CD8-positive, alpha-beta memory T cell (primary cell): ENCODE measurements at places on chromosomes 1 and 21. TPM values are rescaled to one million over a fixed set of nuclear protein-coding genes. Genes with fewer than 3 reads are reported as not detected.

DNA sequence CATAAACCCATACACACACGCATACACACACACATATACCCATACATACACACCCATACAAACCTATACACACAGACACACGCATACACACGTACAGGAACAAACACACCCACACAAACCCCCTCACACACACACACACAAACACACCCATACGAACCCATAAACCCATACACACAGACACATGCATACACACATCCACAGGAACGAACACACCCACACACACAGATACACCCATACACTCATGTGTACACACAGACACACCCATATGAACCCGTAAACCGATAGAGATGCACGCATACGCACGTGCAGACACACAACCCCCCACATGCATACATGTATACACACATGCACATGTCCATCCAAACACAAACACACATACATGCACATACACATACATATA is 9.5 kb downstream of the WNT9A start:
- no peak overlapping the region for H3K27ac ChIP-seq
- no peaks in the 10 kb centered on the region for H3K27me3 ChIP-seq
- no peaks in the 10 kb centered on the region for H3K36me3 ChIP-seq
- no peak overlapping the region for H3K4me3 ChIP-seq
- H3K4me1 ChIP-seq = no peaks in the 10 kb centered on the region
- peak; percentile 11 for DNase-seq

GRCh38 chr1:154837672-154838171 is 32.4 kb downstream of the KCNN3 start:
- no peak overlapping the region for H3K4me3 ChIP-seq
- DNase-seq = no peak
- no peaks in the 10 kb centered on the region for H3K36me3 ChIP-seq
- no peak overlapping the region for H3K27ac ChIP-seq
- no peaks in the 10 kb centered on the region for H3K4me1 ChIP-seq

The CDC42 gene
- total RNA-seq = 317 TPM

GRCh38 chr1:108208724-108209446 is 8.7 kb upstream of the SLC25A24 start:
- H3K4me3 ChIP-seq = no peak overlapping the region
- H3K36me3 ChIP-seq = no peaks in the 10 kb centered on the region
- no peak overlapping the region for H3K27ac ChIP-seq
- no peaks in the 10 kb centered on the region for H3K4me1 ChIP-seq

The FCGR1A gene
- not detected for total RNA-seq

GRCh38 chr1:79431340-79431739 is 424.8 kb upstream of the ADGRL4 start:
- no peaks in the 10 kb centered on the region for H3K27me3 ChIP-seq
- no peaks in the 10 kb centered on the region for H3K36me3 ChIP-seq
- DNase-seq = no peak
- no peaks in the 10 kb centered on the region for H3K4me1 ChIP-seq
- H3K27ac ChIP-seq = no peak overlapping the region

- DNase-seq = no peak
- no peak overlapping the region for H3K27ac ChIP-seq
- H3K36me3 ChIP-seq = no peaks in the 10 kb centered on the region
- H3K27me3 ChIP-seq = no peaks in the 10 kb centered on the region
- H3K4me1 ChIP-seq = no peaks in the 10 kb centered on the region
Observed at GRCh38 chr1:172960454-172961208, 90.1 kb downstream of the TNFSF18 start.

DNA sequence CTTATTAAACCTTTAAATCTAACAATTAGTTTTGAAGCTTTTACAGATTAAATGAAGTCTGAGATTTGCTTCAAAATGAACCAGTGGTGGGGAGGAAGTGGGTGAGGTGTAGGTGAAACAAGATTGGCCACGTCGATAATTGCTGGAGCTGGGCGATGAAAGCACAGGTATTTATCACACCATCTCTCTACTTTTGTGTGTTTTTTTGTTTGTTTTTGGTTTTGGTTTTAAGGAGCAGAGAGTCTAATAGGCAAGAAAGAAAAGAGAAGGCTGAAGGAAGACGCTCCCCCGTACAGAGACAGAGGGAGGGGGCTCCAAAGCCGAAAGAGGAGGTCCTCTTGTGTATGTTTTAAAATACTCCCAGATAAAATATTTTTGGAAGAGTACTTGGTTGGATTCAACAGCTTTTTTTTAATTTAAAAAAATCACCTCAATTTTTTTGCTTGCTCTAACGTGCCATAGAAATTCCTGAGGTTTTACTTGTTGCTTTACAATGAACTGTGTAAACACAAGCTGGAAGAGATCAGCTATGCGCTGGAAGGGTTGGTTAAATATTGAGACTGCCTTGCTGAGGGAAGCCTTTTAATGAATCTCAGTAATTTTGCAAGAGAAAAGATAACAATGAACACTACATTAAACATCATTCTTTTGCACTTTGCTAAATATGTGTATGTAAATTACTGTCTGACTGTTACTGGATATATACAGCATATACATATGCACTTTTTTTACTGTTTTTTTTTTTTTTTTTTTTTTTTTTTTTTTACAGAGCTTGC is 6.7 kb upstream of the LGALS8 start:
- peak overlapping the region; percentile 24 for H3K4me3 ChIP-seq
- H3K4me1 ChIP-seq = peaks cover 7% of the 10 kb centered on the region
- no peaks in the 10 kb centered on the region for H3K36me3 ChIP-seq
- no peak overlapping the region for H3K27ac ChIP-seq
- H3K27me3 ChIP-seq = no peaks in the 10 kb centered on the region

DNA sequence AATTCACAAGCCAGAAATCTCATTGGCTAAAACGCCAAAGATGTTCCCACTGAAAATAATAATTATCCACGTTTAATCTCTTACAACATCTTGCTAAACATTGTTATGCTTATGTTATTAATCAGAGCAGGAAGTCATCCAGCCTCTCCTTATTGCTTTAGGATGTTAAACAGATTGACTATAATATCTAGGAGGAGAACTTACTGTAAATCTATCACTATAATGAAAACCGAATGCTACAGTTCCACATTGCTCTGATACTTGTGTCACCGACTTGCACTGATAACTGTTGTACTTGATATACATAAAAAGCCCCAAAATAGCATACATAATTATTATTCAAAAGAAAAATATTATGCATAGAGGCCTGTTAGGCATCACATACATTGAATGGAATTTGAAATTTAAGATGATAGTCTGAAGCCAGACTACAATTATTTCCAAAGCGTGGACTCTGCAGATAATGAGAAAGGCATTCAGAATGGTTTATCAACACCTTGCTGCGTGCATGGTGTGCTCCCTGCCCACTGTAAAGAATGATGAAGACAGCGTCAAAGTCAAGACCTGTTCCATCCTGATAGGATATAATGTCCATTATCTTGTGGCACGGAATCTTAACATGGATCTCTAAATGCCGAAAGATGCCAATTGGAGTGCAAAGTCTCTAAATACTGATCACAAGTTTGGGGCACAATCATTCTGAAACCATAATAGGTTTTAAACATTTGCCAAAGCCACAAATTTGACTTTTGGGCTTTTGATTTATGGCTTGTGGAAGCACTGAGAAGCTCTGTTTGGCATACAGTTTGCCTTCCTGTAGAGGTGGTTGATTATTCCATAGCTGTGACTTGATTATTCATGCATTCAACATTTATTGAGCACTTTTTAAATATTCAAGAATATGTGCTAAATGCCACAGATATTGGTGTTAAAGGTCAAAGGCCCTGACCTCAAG is 71.3 kb downstream of the CRB1 start:
- H3K27me3 ChIP-seq = no peaks in the 10 kb centered on the region
- no peak for DNase-seq
- H3K4me3 ChIP-seq = no peak overlapping the region
- H3K36me3 ChIP-seq = no peaks in the 10 kb centered on the region
- no peaks in the 10 kb centered on the region for H3K4me1 ChIP-seq
- no peak overlapping the region for H3K27ac ChIP-seq

The ANKRD35 gene
- total RNA-seq = 1.0 TPM

- DNase-seq = no peak
- H3K36me3 ChIP-seq = no peaks in the 10 kb centered on the region
- no peak overlapping the region for H3K4me3 ChIP-seq
- H3K27me3 ChIP-seq = no peaks in the 10 kb centered on the region
Observed at GRCh38 chr1:117633936-117634335, 28.1 kb downstream of the TENT5C start.

The RGSL1 gene
- total RNA-seq = not detected

DNA sequence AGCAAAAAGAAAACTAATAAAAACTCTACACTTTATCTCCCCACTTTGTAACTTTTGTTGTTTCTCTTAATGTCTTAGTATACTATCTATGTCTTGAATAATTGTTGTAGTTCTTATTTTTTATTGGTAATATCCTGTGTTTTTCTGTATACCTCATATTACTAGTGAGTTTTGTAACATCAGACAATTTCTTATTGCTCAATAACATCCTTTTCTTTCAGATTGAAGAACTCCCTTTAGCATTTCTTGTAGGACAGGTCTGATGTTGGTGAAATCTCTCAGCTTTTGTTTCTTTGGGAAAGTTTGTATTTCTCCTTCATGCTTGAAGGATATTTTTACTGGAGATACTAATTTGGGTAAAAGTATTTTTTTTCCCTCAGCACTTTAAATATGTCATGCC is 79.8 kb upstream of the LRRC8B start:
- no peak overlapping the region for H3K4me3 ChIP-seq
- no peak for DNase-seq
- no peaks in the 10 kb centered on the region for H3K27me3 ChIP-seq
- no peak overlapping the region for H3K27ac ChIP-seq
- no peaks in the 10 kb centered on the region for H3K4me1 ChIP-seq

The PTGS2 gene
- total RNA-seq = 3.7 TPM

The SPRR2A gene
- total RNA-seq = not detected

DNA sequence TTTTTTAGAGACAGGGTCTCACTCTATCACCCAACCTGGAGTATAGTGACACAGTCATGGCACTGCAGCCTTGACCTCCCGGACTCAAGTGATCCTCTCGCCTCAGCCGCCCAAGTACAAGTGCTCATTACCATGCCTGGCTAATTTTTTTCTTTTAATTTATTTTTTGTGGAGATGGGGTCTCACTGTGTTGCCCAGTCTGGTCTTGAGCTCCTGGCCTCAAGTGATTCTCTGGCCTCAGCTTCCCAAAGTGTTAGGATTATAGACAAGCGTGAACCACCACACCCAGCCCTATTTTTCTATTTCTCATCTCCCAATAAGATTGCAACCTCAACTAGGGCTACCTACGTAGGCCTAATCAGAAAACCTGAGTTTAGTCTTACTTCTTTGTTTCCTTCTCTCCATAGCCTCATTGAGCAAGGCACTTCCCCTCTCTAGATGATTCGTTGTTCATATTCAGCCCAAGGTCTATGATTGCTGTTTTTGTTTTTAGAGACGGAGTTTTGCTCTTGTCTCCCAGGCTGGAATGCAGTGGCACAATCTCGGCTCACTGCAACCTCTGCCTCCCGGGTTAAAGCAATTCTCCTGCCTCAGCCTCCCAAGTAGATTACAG is 1.1 kb upstream of the KPNA6 start:
- H3K4me3 ChIP-seq = no peak overlapping the region
- H3K27me3 ChIP-seq = no peaks in the 10 kb centered on the region
- no peaks in the 10 kb centered on the region for H3K36me3 ChIP-seq

DNA sequence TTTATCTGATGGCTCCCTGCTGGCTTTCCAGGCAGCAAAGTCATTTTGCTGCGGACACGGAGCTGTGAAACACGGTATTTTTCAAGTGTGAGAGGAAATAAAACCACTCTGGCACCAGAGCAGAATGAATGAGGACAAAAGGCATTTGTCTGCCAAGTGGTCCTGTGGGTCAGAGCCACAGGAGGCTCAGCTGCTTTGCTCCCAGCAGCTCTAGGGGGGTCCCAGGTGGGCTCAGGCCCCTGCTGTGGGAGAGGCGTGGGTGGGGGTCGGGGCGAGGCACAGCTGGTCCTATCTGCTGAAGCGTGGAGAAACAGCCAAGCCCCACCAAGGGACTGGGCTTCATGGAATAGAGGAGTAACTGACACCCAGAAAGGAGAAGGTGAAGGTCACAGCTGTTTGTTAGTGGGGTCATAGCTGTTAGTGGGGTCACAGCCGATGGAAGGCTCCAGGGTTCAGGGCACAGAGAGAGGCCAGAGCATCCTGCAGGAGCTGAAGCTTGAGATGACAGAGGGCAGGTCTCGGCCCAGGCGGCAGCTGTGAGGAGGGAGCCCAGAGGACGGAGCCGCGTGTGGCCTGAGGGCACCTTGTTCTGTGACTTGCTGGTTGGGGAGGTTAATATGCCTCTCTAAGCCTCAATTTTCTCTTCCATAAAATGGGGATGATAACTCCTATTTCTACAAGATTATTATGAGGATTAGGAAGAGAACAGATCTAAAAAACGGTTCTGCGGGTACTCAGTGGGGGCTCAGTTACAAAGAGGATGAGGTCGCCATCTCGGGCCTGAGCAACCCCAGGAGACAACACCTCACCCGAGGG is 7.1 kb downstream of the KIF17 start:
- no peaks in the 10 kb centered on the region for H3K36me3 ChIP-seq
- no peaks in the 10 kb centered on the region for H3K4me1 ChIP-seq
- H3K27me3 ChIP-seq = no peaks in the 10 kb centered on the region
- H3K4me3 ChIP-seq = no peak overlapping the region
- no peak for DNase-seq

GRCh38 chr1:65063025-65063424 is 85.0 kb upstream of the AK4 start:
- DNase-seq = no peak
- H3K4me3 ChIP-seq = no peak overlapping the region
- no peaks in the 10 kb centered on the region for H3K27me3 ChIP-seq
- peaks cover 37% of the 10 kb centered on the region for H3K4me1 ChIP-seq

DNA sequence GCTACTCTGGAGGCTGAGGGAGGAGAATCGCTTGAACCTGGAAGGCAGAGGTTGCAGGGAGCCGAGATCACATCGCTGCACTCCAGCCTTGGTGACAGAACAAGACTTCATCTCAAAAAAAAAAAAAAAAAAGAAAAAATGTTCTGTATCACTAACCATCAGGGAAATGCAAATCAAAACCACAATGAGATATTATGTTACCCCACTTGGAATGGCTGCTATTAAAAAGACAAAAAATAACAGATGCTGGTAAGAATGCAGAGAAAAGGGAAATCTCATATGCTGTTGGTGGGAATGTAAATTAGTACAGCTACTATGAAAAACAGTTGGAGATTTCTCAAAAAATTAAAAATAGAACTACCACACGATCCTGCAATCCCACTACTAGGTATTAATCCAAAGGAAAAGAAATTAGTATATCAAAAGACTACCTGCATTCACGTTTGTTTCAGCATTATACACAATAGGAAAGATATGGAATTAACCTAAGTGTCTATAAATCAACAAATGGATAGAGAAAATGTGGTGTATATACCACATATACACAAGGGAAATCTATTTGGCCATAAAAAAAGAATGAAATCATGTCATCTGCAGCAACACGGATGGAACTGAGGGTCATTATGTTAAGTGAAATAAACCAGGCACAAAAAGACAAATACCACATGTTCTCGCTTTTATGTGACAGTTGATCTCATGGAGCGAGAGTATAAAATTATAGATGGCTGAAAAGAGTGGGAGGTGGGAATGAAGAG is 62.6 kb downstream of the ABL2 start:
- H3K4me1 ChIP-seq = no peaks in the 10 kb centered on the region
- H3K27ac ChIP-seq = no peak overlapping the region
- H3K36me3 ChIP-seq = no peaks in the 10 kb centered on the region
- no peaks in the 10 kb centered on the region for H3K27me3 ChIP-seq
- no peak for DNase-seq
